ENCODE measurements at places on chromosomes 13 and 19. TPM values are rescaled to one million over a fixed set of nuclear protein-coding genes. Genes with fewer than 3 reads are reported as not detected.

Gene ZNF439
- 9.3 TPM for total RNA-seq

Gene CD209
- total RNA-seq: not detected

Gene BRME1
- not detected for total RNA-seq

Gene LILRB5
- not detected for total RNA-seq

Gene WDR88
- total RNA-seq: not detected

Gene CEACAM16
- not detected for total RNA-seq

Gene ETV2
- total RNA-seq: not detected

Gene PSG3
- total RNA-seq: not detected

Gene SARS2
- 27.8 TPM for total RNA-seq

Gene LRRC63
- not detected for total RNA-seq

Gene DMPK
- total RNA-seq: 7.9 TPM

Gene SLC6A16
- not detected for total RNA-seq

Gene SH3GL1
- 89.3 TPM for total RNA-seq

Gene KASH5
- not detected for total RNA-seq

Gene LHB
- total RNA-seq: 1.2 TPM

Gene NTF4
- total RNA-seq: not detected

Gene PEAK3
- 0.13 TPM for total RNA-seq
